Substantia nigra (tissue), 51 donors: ENCODE measurements at places on chromosomes 4 and X.

DNA sequence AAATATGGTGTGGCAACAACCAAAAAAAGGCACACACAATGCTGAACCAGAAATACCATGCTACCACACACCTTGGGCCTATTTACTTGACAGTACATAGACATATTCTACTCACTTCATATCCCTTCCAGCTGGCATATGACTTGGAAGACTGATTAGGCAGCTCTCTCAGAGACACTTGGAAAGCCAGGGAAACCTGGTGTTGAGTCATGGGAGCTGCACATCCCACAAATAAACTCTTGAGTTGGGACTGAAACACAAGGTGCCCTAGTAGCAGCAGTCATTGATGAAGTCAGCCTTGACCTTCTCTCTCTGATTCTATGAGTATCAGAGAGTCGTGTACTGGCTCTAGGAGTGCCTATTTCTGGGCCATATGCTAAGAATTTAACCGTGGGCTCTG is 776.6 kb upstream of the LCORL start:
- DNase-seq, result no peak

DNA sequence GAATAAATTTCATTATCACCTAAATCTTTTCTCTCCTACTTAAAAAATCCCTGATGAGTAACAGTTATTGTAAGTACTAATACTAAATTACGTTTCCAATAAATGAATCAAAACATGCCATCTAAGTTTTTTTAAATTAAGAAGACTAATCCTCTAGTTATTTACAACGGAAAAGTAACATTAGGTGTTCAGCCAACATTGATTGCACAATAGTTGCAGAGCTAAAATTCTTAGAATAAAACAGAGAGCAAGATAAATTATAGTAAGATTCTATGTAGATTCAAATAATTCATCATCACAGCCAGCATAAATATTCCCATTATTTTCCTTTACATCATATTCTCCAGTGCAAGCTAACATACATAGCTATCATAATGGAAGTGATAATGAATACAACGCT is 139.2 kb downstream of the HDX start:
- DNase-seq, result no peak

DNA sequence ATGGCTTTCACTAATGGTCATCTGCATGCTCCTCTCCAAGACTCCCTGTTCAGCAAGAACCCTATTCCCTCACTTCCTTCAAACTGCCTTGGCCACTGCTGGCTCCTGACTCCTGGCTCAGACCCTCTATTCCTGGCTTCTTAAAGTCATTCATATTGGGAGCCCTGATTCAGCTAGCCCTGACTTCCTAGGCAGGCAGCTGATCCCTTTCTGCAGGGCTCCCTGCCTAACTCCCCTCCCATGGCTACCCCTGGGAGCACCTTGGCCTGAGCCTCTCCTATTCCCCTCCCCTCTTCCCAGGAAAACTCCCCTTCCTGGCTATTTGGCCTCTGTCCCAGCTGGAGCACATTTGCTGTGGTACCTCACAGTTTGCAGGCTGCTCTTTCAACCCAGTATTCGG is 154.9 kb upstream of the PJA1 start:
- no peak for DNase-seq

DNA sequence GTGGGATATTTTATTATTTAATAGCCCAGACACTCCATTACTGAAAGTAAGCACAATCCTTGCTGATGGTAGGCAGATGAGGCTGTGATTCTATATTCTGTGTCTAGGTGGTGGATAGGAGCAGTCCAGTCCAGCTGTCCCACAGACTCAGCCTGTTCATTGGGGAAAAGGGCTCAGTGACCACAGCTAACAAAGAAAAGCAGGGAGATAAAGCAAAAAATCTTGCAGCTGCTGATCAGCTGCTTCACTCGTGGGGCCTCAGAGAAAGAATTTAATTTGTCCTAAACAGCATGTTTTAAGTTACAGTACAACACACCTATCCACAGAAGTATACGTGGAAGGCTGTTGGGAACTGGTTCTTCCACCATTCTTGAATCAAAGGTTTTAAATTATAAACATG is 40.7 kb upstream of the ANK2 start:
- no peak for DNase-seq

DNA sequence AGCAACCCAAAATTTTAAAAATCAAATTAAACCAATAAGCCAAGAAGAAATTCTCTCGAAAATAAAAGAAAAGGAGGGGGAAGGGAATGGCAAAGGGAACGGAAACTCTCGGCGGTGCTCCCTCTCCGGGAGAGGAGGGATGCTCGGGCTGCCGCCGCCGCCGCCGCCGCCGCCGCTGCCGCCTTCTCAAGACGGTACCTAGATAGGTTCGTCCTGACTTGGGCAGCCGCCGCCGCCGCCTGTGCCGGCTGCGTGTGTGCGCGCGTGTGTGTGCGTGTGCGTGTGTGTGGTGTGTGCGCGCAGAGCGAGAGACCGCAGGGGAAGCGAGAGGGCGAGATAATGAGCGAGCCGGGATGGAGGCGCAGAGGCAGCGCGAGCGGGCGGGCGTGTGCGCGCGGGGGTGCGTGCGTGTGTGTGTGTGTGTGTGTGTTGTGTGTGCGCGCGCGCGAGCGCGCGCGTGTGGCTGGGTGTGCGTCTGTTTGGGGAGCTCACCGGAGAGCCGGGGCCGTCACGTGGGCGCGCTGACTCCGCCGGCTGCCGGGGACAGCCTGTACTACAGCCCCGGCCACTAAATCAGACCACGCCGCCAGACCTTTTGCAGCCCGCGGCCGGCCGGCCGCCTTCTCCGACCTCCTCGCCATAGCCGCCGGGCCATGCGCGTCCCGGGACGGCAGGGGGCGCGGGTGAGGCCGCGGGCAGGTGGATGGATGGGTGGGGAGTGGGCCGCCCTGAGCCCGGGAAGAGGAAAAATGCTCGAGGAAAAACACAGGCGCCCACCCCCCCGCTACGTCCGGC is 111.6 kb downstream of the DHX15 start:
- peak; percentile 38 for DNase-seq

GRCh38 chr4:43718369-43718768 is 730.2 kb downstream of the KCTD8 start:
- DNase-seq, result no peak

DNA sequence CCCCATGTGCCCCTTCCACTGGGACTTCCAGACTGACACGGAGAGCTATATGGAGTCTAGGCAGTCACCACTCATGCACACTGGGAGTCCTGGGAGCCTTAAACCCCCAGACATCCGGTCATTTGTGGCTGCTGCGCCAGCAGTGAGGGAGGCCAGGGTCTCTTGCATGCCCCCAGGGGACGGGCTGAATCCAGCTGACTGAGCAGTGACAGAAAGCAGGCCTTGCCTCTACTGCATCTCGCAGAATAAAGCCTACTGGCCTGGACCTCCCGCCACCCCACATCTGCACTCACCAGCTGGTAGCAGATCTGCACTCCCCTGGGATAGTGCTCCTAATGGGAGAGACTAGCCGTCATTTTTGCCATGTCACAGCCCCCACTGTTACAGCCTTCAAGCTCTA is 1234.2 kb downstream of the FAM133A start:
- no peak for DNase-seq

- no peak for DNase-seq
Measured at GRCh38 chr4:180669680-180670079, 1573.5 kb upstream of the TENM3 start.

GRCh38 chr4:176479767-176480166 is 160.0 kb downstream of the SPCS3 start:
- DNase-seq, result no peak

- peak; percentile 24 for DNase-seq
Measured at GRCh38 chrX:1592470-1593142, 1.2 kb downstream of the AKAP17A start.

GRCh38 chr4:122746485-122746965 is 14.0 kb downstream of the BBS12 start:
- DNase-seq, result no peak

GRCh38 chrX:45771114-45771513 is 570.4 kb upstream of the DIPK2B start:
- DNase-seq, result no peak

DNA sequence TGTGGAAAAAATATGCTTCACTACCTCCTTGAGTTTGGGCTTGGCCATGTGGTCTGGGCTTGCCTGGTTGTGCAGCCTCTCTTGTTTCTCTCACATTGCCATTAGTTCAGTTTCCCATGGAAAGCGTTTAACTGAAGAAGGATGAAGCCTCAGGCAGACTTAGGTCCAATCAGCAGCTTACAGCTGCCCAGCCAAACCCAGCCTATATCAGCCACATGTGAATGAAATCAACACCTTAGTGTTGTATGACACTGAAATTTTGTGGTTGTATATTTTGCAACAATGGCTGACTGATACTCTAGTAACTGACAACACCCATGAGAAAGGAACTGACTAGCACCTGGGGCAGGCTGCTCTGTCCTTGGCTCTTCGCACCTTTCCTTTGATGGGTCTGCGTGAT is 81.2 kb downstream of the KLF8 start:
- DNase-seq, result no peak

GRCh38 chrX:132614297-132614696 is 125.5 kb upstream of the MBNL3 start:
- no peak for DNase-seq

DNA sequence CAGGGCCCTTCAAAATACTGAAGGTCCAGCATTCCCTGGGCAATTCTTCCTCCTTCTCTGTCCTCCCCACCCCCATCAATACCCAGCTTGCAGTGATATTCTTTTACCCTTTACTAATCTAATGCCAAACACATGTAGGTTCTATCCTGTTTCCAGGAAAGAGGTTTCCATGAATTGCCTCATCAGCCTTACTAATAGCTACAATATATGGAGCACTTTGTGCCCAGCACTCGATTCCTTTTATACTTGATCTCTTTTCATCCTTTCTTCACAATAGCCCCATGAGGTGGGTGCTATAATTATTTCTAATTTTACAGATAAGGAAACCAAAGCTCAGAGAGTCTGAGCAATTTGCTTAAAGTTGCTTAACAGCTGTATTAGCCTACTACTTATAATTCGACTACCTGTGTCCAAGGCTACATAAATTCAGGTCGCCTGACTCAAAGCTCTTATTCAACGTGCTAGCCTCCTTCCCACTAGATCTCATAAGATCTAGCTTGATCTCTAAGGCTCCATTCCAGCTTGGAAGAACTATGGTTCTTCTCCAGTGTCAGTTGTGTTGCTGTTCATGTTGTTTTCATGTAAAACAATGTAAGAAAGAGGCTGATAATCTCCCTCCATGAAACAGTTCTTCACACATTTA is 229.6 kb upstream of the PGRMC2 start:
- no peak for DNase-seq

GRCh38 chr4:88893961-88894360 is 163.0 kb downstream of the FAM13A start:
- no peak for DNase-seq

DNA sequence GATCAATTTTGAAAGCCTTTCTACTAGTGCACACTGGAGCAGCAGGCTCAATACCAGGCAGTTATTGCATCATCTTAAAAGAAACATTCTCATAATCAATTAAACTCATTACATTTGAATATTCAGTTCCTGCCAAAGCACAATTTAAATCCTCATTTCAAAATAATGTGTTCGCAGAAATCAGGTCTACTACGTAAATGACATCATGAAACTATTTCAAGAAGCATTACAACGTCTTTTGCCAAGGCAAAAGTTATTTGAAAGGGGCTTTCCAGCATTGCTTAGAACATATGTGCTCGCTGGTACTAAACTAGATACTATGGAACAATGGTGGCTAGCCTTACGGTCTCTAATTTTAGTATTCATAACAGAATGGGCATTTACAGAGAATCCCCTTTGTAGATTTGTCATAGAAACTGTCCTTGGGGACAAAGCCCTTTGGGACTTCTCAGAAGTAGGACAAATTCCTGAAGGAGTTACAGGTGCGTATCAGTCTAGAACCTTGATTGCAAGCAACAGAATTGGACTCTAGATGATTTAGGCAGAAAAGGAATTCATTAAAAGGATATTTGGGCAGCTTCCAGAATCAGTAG is 27.6 kb upstream of the HUWE1 start:
- no peak for DNase-seq

DNA sequence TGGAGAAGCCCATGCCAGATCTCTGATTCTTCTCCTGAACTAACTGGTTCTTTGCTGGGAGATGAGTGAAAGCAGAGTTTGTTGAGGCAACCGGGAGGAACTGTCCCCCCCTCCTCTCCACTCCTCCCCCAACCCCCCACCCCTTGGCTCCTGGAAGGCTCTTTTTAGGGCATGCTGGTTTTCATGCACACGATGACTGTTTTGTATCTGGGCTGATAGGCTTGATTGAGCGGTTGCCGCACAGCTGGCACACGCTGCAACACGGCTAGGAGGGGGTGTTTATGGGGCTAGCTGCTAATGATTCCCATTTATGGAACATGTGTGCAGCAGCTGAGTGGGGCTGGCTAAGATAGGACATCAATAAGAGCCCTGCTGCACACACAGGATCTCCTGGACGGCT is 137.2 kb downstream of the SMIM20 start:
- no peak for DNase-seq

DNA sequence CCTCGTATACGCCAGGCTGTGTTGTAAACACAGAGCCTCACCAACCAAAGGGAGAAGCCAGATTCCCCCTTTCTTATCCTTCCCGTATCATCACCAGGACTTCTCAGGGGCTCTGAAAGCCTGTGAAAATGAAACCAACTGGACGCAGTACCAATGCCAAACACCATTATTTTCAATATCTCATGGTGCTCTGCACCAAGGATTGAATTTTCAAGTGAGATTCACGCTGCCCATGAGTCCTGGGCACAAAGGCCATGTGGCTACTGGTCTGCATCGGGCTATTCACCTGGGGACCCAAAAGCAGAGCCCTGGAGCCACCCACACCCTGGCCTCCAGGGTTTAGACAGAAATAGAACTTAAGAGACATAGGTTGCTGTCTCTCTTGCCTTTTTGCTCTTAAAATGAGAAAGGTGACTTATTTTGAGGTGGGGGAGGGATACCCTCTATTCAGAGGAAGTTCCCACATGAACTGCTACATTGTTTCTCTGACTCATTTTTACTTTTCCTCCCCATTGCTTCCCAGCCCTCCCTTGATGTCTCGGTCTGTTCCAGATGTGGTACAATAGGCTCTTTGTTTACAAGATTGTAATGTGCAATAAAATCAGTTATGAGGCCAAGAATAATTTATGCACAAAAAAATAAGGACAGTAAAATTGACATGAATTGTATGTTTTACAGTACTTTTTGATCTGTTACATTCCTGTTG is 55.4 kb downstream of the MAML3 start:
- no peak for DNase-seq

DNA sequence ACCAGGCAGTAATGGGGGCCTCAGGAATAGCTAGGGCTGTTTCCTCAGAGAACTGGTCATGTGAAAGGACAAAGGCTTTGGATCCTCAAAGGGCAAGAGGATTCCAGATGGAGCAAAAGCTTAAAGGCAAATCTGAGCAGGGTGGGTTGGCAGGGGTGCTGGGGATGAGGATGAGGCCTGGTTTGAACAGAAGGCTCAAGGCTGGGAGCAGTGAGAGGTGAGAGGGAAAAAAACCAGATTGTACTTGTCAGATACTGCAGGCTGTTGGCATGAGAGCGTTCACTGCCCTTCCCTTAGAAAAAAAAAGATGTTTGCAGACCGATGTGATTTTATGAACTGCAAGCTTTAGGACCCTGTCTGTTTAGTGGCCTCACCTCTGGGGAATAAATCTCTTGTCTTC is 75.3 kb upstream of the PLAC1 start:
- no peak for DNase-seq

- DNase-seq, result no peak
Measured at GRCh38 chr4:109067508-109068235, 234.8 kb downstream of the COL25A1 start.

- DNase-seq, result no peak
Measured at GRCh38 chr4:10098780-10099160, 17.8 kb downstream of the WDR1 start.
